GM12878 (cell line): ENCODE measurements at places on chromosomes 1 and 21.

- DNase-seq: no peak
These were observed 15.6 kb downstream of the TMPRSS15 start for GRCh38 chr21:18387994-18388393.

GRCh38 chr1:210332233-210332632, 3.5 kb downstream of the HHAT start:
- DNase-seq: no peak

DNA sequence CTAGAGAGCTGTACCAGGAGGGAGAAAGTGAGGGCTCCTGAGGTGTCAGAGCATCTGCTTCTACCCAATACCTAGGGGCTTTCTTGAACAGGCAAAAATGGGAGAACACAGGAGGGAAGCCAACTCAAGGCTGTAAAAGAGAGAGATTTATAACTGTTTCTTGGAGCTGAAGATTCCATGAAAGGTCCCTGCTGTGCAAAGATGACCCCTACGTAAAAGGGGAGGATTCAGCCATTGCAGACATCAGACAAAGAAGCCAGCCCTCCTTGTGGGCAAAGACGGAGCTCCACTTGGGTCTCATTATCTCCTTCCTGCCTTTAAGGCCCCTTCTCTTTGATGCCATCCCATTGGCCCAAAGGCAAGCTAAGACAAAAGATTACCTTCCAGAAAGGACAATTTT, 524.1 kb upstream of the CAMK1G start:
- no peak for DNase-seq

- no peak for DNase-seq
These were observed 465.2 kb downstream of the USP25 start for GRCh38 chr21:16194788-16195537.

- no peak for DNase-seq
These were observed 112.6 kb downstream of the GRIK1 start for GRCh38 chr21:29827236-29827635.

GRCh38 chr1:93061895-93062792, 16.9 kb upstream of the MTF2 start:
- no peak for DNase-seq

- no peak for DNase-seq
These were observed 4.0 kb downstream of the H3-3A start for GRCh38 chr1:226066415-226067078.

GRCh38 chr1:161162052-161162451, 2.8 kb downstream of the USP21 start:
- DNase-seq: no peak

GRCh38 chr1:221310180-221310579, 430.9 kb downstream of the HLX start:
- DNase-seq: no peak

GRCh38 chr1:215083383-215083961, 935 bp downstream of the KCNK2 start:
- DNase-seq: no peak

DNA sequence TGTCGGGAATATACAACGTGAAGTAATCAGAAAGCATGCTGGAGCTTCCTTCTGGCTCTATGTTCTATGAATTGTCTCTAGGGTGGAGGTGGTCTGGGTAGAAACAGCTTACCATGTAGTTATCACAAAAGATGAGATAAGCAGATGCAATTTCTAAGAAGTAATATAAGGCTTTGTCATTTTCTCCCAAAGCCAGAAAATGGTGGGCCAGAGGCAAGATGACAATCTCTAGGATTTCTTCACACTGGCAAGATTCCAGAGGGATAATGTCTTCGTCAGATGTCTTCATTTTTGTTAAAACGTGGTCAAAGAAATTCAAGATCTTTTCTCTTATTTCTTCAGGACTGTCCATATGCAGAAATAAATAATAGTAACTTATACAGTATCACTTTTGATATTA, 77.7 kb downstream of the ADCY10 start:
- DNase-seq: no peak

- no peak for DNase-seq
These were observed 4.9 kb upstream of the COL6A2 start for GRCh38 chr21:46092811-46093667.
